GM23248 (cell line): ENCODE measurements at places on chromosomes 1 and 21. TPM values are rescaled to one million over a fixed set of nuclear protein-coding genes. Genes with fewer than 3 reads are reported as not detected.

Gene CHRNB2
- not detected in 2 replicates for total RNA-seq

Gene RPL22
- 101 and 127 TPM in 2 replicates for total RNA-seq

DNA sequence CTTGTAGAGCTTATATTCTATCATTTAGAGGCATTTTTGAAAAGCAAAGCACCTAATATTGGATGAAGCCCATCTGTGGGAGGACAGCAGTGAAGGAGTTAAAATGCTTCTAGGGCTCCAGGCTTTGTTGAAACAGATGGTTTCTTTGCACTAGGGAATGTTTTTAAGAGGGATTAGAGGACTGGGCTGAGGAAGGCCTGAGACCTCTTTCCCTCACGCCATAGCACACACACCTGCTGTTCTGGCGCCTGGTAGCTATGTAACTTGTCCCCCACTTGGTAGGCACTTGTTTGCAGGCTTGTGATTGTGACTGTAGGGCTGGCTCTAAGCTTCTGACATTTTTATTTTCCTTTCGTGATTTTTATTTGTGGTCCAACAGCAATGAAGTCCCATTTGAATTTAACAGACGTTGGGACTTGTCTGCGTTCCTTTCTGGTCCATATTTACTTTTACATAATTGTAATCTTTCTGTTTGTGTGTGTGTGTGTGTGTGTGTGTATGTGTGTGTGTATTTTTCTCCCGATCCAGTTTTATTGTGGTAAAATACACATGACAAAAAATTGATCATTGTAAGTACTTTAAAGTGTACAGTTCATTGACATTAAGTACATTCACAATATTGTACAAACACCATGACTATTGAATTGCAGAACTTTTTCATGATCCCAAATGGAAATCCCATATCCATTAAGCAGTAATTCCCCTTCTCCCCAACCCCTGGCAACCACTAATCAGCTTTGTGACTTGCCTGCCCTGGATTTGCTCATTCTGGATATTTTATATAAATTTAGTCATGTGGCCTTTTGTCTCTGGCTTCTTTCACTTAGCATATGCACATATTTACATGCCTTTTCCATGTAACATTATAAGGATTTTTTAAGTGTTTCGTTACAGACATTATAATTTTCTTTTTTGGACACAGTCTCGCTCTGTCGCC, 33.5 kb upstream of the MACF1 start:
- H3K36me3 ChIP-seq = no peaks in the 10 kb centered on the region
- no peak for DNase-seq
- no peaks in the 10 kb centered on the region for H3K27me3 ChIP-seq
- no peak overlapping the region for H3K27ac ChIP-seq
- no peak overlapping the region for H3K4me3 ChIP-seq

DNA sequence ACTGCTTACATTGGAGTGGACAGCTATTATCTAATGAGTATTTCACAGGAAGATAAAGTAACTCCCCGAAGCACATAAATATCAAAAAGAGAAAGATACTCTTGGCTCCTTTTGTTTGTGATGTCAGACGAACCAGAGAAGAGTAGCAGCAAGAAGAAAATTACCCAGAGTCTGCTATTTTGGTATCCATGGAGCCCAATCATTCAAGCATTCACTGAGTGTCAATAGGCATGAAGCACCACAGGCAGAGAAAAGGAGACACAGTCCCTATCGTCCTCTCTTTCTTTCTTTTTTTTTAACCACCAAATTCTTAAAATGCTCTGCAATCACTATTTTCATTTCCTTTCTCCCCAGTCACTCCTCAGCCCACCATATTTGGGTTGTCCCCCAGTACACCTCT, 22.2 kb downstream of the THEMIS2 start:
- peaks cover 36% of the 10 kb centered on the region for H3K36me3 ChIP-seq
- no peak for DNase-seq
- H3K27ac ChIP-seq = no peak overlapping the region
- no peaks in the 10 kb centered on the region for H3K4me1 ChIP-seq

DNA sequence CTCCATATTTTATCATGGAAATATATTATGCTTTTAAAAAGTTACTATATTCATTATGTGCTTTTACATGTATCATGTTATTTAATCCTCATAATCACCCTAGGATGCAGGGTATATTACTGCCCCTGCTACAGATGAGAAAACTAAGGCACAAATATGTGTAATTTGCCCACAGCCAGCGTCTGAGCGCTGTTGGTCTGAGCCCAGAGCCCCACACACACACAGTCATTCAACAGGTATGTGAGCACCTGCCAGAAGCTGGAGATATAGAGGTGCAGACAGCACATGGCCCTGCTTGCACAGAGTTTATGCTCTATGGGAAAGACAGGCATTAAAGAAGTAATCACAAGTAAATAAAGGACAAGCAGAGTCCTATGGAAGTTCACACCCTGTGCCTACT, 49.8 kb upstream of the SEC16B start:
- H3K4me3 ChIP-seq = no peak overlapping the region
- no peaks in the 10 kb centered on the region for H3K27me3 ChIP-seq
- 0 out of 2 replicates have a peak, but pooled peaks cover 8% of the 10 kb centered on the region for H3K36me3 ChIP-seq
- no peaks in the 10 kb centered on the region for H3K4me1 ChIP-seq
- DNase-seq = no peak
- no peak overlapping the region for H3K27ac ChIP-seq

DNA sequence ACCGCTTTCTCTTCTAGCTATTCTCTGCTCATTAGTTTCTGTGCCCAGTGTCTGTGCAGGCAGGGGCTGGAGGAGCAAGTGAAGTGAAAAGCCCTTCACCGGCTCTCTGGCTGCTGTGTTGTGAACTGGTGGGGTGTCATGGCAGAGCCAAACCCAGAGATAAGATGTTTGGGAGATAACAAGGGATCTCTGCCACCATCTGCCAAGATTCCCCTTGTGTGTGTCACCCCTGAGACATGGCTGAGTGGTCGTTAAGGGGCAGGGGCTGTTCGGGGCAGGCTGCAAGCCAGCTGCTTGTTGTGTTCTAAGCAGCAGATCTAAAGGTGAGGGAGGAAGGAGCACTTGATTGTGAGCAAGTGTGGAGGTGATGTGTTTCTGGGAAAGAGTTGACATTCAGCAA, 24.5 kb downstream of the CNIH3 start:
- no peak overlapping the region for H3K27ac ChIP-seq
- no peaks in the 10 kb centered on the region for H3K36me3 ChIP-seq
- DNase-seq = no peak
- no peak overlapping the region for H3K4me3 ChIP-seq
- H3K4me1 ChIP-seq = peaks cover 13% of the 10 kb centered on the region
- no peaks in the 10 kb centered on the region for H3K27me3 ChIP-seq
